SK-N-DZ (cell line): ENCODE measurements at places on chromosomes 16 and 17.

DNA sequence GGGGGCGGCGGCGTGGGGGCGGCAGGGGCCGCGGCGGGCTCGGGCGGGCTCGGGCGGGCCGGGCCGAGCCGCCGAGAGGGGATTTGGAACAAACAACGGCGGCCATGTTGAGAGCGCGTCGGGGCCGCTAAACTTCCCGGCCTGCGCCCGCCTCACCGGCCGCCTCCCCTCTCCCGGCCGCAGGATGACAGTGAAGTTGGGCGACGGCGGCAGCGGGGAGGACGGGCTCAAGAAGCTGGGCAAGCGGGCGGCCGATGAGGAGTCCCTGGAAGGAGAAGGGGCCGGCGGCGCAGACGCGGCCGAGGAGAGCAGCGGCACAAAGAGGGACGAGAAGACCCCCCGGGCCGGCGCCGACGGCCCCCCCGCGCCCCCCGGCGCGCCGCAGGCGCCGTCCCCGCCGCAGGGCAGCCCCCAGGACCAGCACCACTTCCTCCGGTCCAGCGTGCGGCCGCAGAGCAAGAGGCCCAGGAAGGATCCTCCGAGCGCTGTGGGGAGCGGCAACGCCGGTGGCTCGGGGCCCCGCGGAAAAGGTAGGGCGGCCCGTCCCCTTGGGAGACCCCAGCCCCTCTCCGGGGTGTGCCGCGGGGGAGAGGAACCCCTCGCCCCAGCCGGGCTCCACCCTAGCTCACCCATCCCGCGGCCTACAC lies 2.4 kb downstream of the CRAMP1 start:
- no peak for DNase-seq

DNA sequence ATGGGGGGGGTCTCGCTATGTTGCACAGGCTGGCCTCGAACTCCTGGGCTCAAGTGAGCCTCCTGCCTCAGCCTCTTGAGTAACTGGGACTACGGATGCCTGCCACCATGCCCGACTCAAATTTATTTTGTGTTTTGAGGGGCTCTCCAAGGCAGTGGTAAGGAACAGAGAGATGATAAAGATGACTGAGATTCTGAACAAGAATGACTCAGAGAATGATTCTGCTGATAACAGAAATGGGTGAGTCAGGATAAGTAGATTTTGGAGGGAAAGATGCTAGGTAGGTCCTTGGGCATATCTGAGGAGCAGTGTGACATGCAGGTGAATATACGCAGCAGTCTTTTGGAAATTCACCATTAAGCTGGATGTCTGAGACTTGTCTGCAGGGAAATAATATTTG lies 2.6 kb downstream of the TMEM220 start:
- DNase-seq, result no peak

GRCh38 chr16:29901607-29901945 lies 1.3 kb downstream of the ASPHD1 start:
- no peak for DNase-seq

- no peak for DNase-seq
These were observed 330 bp upstream of the KRTAP29-1 start for GRCh38 chr17:41302981-41303380.

GRCh38 chr17:50149417-50150353 lies 792 bp downstream of the PPP1R9B start:
- no peak for DNase-seq

DNA sequence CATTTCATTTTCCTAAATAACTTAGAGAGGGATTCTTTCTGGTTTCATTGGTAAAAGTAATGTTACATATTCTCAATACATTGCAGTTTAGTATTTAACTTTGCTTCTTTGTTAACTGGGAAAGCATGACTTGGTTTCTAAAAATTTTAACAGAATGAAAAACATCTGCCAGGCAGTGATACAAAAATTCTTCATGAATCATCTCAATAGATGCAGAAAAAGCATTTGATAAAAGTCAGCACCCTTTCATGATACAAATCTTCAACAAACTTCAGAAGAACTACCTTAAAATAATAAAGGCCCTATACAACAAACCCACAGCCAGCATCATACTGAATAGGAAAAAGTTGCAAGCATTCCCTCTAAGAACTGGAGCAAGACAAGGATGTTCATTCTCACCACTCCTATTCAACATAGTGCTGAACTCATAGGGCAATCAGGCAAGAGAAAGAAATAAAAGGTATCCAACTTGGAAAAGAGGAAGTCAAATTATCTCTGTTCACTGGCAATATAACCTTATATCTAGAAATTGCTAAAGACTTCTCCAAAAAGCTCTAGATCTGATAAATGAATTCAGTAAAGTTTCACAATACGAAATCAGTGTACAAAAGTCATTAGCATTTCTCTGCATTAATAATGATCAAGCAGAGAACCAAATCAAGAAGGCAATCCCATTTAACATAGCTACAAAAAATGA lies 50.4 kb downstream of the SLFN5 start:
- DNase-seq, result no peak

- peak; percentile 100 for DNase-seq
These were observed 6.7 kb upstream of the CD68 start for GRCh38 chr17:7572588-7573323.

GRCh38 chr16:3797904-3798811 lies 80.8 kb upstream of the TRAP1 start:
- no peak for DNase-seq

DNA sequence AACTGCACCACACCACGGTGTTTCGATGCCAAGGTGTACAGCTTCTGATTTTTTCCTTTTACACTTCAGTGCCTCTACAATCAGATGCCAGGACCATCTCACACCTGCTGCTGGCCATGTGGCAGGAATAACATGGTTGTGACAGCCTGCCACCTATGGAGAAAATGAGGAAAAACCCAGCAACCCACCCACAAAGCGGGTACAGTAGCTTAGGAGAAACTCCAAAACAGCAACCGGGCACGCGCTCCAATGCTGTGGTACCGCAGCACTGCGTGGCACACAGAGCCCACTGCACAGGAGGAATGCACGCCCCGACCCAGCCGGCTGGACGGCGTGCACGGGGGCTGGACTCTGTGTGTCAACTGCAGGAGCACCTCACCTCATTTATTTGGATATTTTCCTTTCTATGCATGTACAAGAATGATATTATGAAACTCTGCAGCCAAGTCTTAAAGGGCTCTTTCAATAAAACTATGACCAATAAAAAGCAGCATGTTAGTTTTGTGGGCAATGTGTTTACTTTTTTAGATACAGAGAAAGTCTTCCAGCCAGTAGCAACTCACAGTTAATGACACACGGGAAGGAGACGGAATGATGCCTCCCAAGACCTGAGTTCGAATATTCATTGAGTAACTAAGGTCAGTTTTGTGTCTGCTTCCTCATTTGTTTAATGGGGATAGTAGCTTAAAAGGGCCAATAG lies 45.9 kb downstream of the MAP1LC3B start:
- DNase-seq, result no peak

GRCh38 chr17:2947996-2948550 lies 115.3 kb downstream of the OR1D5 start:
- no peak for DNase-seq

- DNase-seq, result no peak
These were observed 62.1 kb downstream of the DYNLRB2 start for GRCh38 chr16:80602894-80603293.

DNA sequence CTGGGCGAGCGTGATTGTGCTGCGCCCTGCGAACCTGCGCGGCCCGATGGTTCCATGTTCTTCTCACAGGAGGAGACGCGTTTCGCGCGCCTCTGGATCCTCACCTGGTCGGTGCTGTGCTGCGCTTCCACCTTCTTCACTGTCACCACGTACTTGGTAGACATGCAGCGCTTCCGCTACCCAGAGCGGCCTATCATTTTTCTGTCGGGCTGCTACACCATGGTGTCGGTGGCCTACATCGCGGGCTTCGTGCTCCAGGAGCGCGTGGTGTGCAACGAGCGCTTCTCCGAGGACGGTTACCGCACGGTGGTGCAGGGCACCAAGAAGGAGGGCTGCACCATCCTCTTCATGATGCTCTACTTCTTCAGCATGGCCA lies 1.0 kb downstream of the FZD2 start:
- DNase-seq, result no peak

- DNase-seq, result no peak
These were observed 56.5 kb downstream of the TMEM132E start for GRCh38 chr17:34635876-34636275.

- DNase-seq, result peak; percentile 77
These were observed 2.4 kb upstream of the ALOXE3 start for GRCh38 chr17:8120520-8121406.

- DNase-seq, result no peak
These were observed 3.4 kb upstream of the KRTAP4-12 start for GRCh38 chr17:41127371-41127770.
